Neural crest cell (in vitro differentiated cells): ENCODE measurements at places on chromosomes 7 and 10. TPM values are rescaled to one million over a fixed set of nuclear protein-coding genes. Genes with fewer than 3 reads are reported as not detected.

SYNPO2L gene
- 0.12 and 0.20 TPM in 2 replicates for total RNA-seq

ZNF789 gene
- 25.6 and 27.8 TPM in 2 replicates for total RNA-seq

FOXK1 gene
- total RNA-seq, result 28.1 and 29.1 TPM in 2 replicates

GRCh38 chr7:107446988-107447387 lies 22.9 kb upstream of the GPR22 start:
- DNase-seq, result no peak

- peak; percentile 31 for DNase-seq
Measured at GRCh38 chr7:29989257-29989995, at the start of gene SCRN1. Gene SCRN1 (minus strand): TSS chr7:29989801. CDS start chr7:29969067, 20,734 bp downstream.

DNA sequence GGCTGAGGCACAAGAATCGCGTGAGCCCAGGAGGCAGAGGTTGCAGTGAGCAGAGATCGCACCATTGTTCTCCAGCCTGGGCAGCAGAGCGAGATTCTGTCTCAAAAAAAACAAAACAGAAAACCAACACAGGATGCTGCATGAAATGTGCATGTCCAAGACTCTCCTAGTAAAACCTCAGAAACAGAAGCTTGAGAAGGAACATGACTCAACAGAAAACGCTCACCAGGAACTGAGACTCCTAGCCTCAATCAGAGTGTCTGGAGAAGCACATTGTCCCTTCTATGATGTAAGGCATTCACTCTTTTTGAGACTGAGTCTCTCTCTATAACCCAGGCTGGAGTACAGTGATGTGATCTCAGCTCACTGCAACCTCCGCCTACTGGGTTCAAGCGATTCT lies 168.3 kb downstream of the MYOF start:
- no peak for DNase-seq

DNA sequence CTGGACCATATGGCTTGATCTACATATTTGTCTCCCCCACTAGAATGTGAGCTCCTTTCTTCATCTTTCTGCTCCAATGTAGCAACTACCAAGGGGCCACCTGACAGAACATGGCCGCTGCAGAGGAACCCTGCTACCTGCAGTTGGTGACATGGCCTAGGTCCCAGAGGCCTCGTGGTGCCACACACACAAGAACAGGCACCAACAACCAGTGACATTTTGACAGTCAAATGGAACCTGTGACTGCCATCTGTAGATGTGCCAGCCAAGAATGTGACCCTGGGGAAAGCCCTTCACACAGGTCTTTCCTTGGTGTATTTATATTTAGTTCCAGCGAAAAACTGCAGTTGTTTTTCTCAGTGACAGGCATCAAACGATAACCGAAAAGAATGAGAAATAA lies 67.9 kb upstream of the ANKRD1 start:
- DNase-seq, result no peak

DNA sequence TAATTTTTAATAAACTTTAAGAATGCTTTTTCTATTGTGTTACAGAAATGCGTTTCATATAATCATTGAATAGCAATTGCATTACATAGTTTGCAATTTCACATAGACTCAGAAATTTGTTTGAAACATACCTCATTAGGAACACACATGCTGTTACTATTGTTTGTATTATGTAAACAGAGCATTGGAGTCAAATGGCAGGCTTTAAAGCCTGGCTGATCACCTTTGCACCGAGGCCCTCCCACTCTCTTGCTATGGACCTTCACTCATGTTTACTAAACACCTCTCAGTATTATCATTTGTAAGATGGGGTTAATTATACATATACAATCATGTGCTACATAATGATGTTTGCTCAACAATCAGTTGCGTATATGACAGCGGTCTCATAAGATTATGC lies 203.6 kb upstream of the NPSR1 start:
- DNase-seq, result no peak

DNA sequence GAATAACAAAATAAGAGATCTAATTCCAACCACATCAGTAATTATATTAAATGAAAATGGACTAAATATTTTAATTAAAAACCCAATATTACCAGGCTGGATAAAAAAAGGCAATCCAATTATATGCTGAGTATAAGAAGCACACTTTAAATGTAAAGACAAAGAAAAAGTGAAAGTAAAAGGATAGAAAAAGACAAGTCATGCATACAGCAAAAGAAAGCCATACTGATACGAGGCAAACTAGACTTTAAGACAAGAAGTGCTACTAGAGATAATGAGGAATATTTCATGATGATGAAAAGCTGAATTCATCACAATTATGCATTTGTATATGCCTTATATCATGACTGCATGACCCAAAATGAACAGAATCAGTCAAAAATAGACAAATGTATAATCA lies 628.6 kb downstream of the PHTF2 start:
- no peak for DNase-seq

GRCh38 chr7:38224392-38224791 lies 46.3 kb downstream of the STARD3NL start:
- DNase-seq, result no peak
